ENCODE measurements at places on chromosomes 5 and 9.

GRCh38 chr5:140213370-140213983 is 38.5 kb downstream of the CYSTM1 start:
- DNase-seq, result no peak

GRCh38 chr5:173862047-173862477 is 26.1 kb upstream of the CPEB4 start:
- no peak for DNase-seq

DNA sequence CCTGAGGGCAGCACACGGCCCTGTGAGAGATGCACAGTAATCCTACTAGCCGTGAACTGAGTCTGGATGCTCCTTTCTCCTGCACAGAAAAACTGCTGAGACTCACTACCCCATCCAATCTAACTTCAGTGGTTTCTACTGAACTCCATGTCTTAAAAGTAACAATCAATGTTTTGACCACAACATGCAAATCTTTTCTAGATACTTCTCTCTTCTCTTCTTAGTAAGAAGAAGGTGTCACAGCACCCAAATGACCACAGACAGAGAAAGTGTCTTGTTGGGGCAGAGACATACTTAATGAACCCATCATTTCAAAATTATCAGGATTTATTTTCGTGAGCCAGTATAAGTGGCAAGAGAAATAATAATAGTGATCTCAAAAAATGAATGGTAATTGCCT is 285.8 kb upstream of the MEF2C start:
- DNase-seq, result no peak

- DNase-seq, result no peak
Measured at GRCh38 chr5:145960848-145961600, 24.6 kb downstream of the SH3RF2 start.

DNA sequence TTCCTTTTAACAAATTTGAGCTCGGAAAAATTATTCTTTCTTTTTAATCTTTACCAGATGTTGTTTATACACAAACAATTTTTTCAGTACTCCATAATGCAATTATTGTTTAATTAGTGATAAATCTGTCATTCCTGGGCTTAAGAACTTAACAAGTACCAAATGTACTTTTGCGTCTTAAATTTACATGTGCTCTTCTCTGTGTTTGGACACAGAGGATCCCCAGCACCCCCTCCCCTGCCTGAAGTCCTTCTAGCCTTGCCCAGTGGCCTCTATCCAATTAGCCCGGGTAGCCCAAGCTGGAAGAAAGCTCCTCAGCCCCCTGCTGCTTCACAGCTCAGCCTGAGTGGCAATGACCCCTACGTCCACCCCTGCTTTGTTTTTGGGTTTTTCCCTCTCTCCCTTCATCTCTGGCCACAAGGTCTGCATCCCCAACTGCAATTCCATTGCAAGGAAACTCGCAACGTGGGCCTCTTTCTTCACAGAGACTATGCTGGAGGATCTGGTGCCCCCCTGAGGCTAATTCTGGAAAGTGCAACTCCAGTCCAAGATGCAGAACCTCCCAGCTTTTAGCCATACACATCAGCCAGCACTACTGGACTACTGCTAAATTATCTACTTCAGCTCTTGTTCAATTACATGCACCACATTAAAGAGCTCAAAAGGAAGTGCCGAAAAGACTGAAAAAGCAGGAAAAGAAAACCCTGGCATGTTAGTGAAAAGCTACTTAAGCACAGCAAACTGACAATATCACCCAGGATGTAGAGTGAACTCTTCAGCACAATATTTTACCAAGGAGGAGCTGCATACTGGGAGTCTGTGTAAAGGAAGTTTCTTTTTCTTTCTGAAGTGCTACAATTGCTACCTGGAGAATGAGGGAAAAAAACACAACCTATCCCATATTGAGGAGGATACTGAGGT is 186.2 kb downstream of the FANCC start:
- DNase-seq, result no peak

- no peak for DNase-seq
Measured at GRCh38 chr5:13303445-13303844, 641.0 kb downstream of the DNAH5 start.

GRCh38 chr5:178640331-178641045 is 13.6 kb upstream of the CLK4 start:
- no peak for DNase-seq

DNA sequence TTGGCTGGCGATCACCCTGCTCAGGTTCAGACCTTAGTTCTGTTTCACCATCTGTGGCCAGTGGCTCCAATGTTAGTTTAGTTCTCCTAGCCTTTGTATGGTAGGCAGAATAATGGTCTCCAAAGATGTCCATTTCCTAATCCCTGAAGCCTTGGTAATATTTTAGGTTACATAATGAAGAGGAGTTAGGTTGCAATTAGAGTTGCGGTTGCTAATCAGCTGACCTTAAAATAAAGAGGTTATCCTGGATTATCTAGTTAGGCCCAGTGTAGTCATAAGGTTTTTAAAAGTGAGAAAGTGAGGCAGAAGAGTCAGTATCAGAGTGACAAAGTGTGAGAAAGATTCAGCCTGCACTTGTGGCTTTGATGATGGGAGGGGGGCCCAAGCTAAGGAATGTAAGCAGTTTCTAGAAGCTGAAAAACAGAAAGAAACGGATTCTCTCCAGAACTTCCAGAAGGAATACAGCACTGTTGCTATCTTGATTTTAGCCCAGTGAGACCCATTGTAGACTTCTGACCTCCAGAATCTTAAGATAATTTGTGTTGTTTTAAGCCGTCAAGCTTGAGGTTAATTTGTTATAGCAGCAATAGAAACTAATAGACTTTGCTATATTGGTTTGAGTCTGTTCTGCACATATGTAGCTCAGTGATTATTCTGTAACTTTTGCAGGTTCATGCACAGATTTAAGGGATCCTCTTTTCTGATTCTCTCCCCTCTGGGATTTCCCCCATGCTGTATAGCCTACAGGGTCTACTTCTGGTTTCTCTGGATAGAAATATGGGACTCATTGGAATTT is 21.6 kb downstream of the LNPEP start:
- no peak for DNase-seq

GRCh38 chr9:129863059-129863690 is 27.9 kb downstream of the USP20 start:
- DNase-seq, result no peak

DNA sequence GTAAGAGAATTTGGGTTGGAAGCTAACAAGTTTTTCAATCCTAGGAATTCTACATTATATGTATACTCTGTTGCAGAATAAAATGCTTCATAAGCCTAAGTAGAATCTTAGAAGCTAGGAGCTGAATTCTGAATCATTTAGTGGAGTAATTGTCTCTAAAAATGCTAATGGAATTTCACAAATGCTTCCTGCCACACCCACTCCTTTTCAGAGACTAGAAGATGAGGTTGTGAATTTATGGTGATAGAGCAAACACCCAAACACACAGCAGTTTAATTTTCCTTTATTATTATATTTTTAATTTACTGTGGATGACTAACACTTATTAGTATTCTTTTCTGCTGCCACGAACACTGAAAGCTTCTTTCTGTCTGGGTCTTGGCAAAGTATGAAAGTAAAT is 208.0 kb upstream of the PDE4D start:
- no peak for DNase-seq

DNA sequence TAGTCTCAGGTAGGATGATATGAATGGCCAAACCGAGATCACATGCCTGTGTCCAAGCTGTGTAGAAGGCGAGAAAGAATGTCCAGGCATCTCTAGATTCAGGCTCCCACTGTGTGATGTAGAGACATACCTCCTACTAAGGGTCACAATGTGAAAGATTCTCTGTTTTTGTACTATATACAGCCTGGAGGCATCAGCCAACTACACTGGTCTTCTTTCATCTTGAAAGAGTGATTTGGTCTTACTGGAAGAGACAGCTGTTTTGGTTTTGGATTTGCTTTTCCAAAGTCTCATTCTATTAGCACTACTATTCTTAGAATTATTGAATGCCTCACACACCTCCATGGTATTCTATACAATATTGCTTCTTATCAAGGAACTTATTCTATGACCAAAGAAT is 26.4 kb downstream of the ERCC8 start:
- no peak for DNase-seq
